ENCODE measurements at places on chromosomes 2 and 18. TPM values are rescaled to one million over a fixed set of nuclear protein-coding genes. Genes with fewer than 3 reads are reported as not detected.

GLI2 gene
- total RNA-seq, result 4.1 TPM

ELP2 gene
- total RNA-seq, result 71.8 TPM

- DNase-seq, result no peak
These were observed 102.9 kb downstream of the BABAM2 start for GRCh38 chr2:27993402-27993787.

DNA sequence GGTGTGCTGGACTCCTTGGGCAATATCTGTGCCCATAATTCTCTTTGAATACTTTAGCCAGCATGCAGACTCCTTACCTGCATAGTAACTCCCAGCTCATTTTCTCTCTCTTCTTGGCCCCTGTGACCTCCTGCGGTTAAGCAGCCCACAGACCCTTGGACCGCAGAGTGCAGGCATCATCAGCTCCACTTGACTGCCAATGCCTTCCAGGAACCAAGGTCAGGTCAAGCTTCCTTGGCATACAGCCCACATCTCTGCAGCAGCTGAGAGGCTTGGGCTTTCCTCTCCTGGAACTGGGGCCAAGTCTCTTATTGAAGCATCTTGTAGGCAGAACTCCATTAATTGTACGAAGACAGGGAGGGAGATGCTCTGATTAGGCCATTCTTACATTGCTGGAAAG, 130.1 kb upstream of the PIEZO2 start:
- DNase-seq, result no peak

GALNT5 gene
- not detected for total RNA-seq

DNA sequence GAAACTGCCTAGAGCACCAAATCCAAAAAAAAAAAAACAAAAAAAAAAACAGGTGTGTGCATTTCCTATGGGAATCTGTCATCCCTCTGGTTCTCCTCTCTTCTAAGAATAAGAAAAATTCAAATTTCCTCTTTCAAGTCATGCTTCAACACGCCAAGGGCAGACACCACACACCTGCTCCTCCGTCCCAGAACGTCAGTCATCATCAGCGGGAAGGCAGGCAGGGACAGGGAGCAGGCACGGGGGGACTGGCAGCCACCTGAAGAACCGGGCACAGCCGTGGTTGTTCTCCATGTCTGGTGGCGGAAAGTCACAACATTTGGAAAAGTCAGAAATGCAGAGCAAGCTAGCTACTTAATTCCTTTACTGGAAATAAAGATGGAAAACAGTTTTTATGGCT, 214.8 kb downstream of the IKZF2 start:
- DNase-seq, result no peak

DNA sequence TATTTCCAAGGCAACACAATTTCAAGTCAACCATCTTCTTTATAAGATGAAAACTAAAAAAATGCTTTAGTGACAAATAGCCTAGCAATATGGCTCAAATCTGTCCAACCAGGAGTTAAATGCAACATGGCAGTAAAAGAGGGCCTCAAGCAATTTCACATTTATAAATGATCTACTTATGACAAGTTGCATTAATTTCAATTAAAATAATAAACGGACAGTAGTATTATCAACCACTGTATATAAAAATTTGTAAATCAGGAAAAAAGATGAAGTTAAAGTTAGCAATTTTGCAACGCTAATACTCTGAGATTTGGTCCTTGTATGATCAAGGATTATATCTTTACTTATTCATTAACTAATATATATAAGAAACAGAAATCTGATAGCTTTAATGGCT, 19.3 kb downstream of the CCDC88A start:
- no peak for DNase-seq

CRYBA2 gene
- total RNA-seq, result not detected

TEKT4 gene
- total RNA-seq, result 0.22 TPM

MROH2A gene
- not detected for total RNA-seq

DNA sequence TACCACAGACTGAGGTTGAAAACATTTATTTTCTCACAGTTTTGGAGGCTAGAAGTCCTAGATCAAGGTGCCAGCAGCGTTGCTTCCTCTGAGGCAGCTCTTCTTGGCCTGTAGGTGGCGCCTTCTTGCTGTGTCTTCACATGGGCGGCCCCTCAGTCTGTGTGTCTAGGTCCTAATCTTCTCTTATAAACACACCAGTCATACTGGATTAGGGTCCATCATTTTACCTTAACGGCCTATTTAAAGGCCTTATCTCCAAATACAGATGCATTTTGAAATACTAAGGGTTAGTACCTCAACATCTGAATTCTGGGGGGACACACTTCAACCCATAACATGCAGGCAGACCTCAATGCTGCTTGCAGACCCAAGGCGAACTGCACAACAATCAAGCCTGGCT, 4.4 kb upstream of the RMC1 start:
- no peak for DNase-seq

POTEE gene
- total RNA-seq, result 0.16 TPM

GRCh38 chr2:10172033-10172871, 49.7 kb downstream of the RRM2 start:
- DNase-seq, result no peak

- no peak for DNase-seq
These were observed 365 bp downstream of the CUL3 start for GRCh38 chr2:224584785-224585210.
